ENCODE measurements at places on chromosomes 1 and 21.

DNA sequence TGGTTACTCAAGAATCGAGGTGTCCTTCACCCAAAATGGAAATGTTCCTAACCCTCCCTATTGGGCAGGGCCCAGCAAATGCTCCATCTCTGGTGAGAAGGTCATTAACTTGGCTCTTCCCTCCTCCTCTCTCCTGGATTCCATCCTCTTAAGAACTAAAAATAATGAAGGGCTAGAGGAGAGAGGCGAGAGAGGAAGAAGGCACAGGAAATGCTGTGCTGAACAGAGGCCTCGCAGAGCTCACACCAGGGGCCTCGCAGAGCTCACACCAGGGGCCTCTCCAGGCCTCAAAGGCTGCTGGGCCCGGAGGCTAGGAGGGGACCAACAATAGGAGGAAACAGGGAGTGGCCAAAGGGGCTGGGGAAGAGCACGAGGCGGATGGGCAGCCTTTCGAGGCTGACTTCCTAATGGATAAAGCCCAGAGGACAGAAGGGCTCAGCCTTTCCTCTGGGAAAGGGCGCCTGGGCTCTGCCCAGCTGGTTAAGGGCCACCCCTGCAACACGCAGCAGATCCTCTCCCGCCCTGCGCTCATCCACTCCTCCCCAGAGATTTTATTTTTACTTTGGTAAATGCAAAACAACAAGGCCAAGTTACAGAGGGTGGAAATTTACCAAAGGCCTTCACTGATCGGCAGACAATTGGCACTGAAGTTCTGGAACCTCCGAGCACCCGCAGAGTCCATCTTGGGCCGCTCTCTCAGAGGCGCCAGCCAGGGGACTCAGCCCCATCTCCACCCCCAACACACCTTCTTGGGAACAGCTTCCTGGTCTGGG lies 78.5 kb downstream of the ITPKB start:
- DNase-seq = no peak

DNA sequence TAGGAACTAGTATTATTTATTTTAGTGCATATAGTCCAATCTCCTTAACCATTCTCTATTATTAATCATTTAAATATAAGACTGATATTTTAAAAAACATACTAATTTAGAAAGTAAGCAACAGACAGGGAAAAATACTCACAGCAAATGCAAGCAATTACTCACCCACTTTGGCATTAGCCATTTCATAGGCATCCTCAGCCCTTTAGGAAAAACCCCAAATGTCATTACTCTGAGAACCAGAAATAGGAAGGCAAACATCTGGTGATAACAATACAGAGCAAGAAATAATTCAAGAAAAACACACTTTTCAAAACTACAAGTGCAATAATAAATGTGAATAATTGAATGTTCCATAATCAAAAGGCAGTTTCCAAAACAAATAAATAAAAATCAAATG lies 545.1 kb downstream of the PLPP3 start:
- no peak for DNase-seq

- no peak for DNase-seq
Observed at GRCh38 chr1:226656601-226657277, 82.3 kb downstream of the ITPKB start.

- no peak for DNase-seq
Observed at GRCh38 chr1:35725596-35725995, 6.9 kb upstream of the C1orf216 start.

GRCh38 chr1:26693599-26694572 lies 1.9 kb upstream of the ARID1A start:
- no peak for DNase-seq

GRCh38 chr21:31731056-31731856 lies 662 bp downstream of the SCAF4 start:
- DNase-seq = peak; percentile 9

GRCh38 chr1:204751480-204751879 lies 65.9 kb upstream of the LRRN2 start:
- no peak for DNase-seq

- no peak for DNase-seq
Observed at GRCh38 chr1:222373216-222373615, 174.7 kb downstream of the HHIPL2 start.

DNA sequence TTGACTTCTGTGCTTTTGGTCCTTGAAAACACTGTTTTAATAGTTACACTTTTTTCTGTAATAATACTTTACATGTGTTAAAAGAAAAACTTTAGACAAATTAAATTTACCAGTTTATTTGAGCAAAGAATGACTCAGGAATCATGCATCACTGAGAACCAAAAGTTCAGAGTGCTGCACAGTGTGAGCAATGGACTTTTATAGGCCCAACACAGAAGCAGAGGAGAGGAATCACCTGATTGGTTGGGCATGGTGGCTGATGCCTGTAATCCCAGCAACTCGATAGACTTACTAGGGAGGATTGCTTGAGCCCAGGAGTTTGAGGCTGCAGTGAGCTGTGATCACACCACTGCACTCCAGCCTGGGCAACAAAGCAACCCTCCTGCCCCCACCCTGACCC lies 29.3 kb downstream of the ZNF648 start:
- DNase-seq = no peak

- no peak for DNase-seq
Observed at GRCh38 chr1:217895841-217896240, 264.7 kb downstream of the SPATA17 start.

DNA sequence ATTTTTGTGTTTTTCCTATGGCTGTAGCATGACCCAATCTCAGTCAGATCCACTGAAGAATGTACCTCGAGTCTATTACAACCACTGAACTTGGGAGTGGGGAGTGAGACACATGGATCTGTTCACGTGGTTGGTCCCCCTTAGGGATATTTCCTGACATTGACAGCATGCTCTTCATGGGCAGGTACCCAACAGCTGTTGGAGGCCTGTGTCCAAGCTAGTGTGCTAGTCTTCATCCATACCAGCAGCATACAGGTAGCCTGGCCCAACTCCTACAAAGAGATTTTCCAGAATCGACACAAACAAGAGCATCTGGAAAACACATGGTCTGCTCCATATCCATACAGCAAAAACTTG lies 34.2 kb upstream of the HSD3B1 start:
- no peak for DNase-seq

Data from stimulated activated CD4-positive, alpha-beta T cell treated with anti-CD3 and anti-CD28 coated beads, TNF-alpha, amount 100 ng/mL, for 24 hours (primary cell).